ENCODE measurements at places on chromosomes 7 and 10.

GRCh38 chr10:96609510-96609909 lies 22.7 kb upstream of the TM9SF3 start:
- DNase-seq, result no peak

GRCh38 chr10:106897719-106898118 lies 266.8 kb downstream of the SORCS1 start:
- DNase-seq, result no peak

DNA sequence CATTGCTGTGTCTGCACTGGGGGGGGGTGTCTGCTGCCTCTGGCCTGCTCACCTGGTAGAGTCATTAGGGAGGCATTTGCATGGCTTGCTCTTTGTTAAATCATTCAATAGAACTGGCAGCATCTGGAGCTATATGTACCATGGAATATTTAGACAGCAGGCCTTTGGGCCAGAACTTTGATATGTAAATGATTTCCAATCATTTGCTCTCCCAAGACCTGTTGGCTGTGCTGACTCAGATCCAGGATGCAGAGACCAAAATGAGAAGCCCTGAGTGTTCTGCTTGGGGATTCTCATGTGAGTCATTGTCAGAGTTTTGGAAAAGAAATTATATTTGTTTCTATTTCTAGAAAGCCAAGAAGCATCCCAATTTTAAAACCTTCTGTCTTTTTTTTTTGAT lies 257.6 kb upstream of the IGFBP3 start:
- DNase-seq, result no peak

DNA sequence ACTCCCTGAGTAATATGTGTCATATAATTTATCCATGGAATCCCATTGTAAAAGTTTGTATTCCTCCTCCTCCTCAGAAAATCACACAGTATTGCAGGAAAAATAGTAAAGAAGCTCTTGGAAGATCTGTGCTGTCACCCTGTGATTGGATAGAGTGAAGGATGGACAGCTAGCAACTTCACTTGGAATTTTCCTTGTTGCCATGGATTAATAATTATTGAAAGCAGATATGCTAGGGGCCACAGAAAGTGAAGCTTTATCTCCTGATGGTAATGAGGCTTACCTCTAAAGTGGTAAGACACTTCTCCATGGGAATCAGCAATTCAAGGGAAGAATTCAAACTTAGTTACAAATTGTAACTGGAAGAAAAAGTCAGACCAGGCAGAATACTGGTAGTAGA lies 48.8 kb downstream of the PHYHIPL start:
- no peak for DNase-seq

DNA sequence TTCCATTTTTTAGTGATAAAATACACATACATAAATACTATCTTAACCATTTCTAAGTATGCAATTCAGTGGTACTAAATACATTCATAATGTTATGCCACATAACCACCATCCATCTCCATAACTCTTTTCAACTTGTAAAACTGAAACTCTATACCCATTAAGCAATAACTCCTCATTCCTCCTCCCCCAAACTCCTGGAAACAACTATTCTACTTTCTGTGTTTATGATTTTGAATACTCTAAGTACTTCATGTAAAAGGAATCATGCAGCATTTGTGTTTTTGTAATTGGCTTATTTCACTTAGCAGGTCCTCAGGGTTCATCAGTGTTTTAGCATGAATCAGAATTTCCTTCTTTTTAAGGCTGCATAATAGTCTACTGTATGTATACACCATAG lies 131.8 kb downstream of the TES start:
- DNase-seq, result no peak

- no peak for DNase-seq
Observed at GRCh38 chr10:70007116-70007820, 45.4 kb upstream of the MACROH2A2 start.

GRCh38 chr7:95525503-95525902 lies 39.8 kb downstream of the ASB4 start:
- no peak for DNase-seq

DNA sequence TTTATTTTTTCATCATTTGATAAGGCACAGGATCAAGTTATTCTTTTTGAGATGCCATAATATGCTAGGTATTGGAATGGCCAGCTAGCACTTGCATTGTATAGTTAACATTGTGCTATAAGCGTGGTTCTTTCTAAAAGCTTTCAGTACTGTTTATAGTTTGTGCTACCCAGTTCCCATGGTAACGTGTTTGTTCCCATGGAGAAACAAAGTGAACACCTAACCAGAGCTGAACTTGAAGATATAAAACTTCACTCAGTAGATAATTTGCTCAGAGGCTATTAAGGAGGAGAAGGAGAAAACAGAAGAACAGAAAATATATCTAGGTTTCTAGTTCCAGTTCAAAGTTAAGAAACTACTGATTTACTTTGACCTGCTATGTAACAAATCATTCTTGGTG lies 23.6 kb upstream of the ITGB8 start:
- no peak for DNase-seq

GRCh38 chr7:14156436-14156835 lies 167.0 kb upstream of the ETV1 start:
- DNase-seq, result no peak

DNA sequence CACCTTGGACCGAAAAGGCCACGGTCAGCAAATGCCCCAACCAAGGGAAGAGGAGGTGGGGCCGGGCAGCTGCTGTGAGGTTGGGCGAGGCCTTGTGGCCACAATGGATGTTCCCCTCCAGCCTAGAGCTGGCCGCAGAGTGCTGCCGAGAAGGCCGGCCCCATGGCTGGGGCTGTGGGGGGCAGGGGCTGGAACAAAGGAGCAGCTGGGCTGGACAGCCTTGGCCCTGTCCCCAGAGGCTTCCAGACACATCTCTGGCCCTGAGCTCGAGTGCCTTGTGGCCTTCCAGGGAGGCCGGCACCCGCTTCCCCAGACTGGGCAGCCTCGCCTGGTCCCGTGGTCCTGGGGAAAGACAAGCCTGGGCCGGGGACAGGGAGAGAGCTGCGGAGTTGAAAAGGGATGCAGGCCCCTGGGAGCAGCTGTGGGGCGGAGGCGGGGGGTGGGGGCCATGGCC lies 88.0 kb downstream of the PDGFA start:
- no peak for DNase-seq

DNA sequence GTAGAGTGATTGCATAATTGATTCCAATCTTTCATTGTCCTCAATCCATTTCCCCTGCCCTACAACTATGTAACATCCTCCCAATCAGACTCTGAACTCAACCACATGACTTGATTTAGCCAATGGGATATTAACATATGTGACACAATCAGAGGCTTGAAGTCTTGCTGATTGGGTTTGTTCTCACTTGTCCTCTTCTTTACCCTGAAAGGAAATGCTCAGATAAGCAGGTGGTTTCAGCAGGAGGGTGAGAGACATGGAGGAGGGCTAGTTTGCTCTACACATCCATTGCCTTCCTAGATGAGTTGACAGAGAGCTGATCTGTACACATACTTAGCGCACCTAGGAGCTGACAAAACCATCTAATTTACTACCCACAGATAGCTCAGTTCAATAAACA lies 669.4 kb downstream of the NRG3 start:
- no peak for DNase-seq

DNA sequence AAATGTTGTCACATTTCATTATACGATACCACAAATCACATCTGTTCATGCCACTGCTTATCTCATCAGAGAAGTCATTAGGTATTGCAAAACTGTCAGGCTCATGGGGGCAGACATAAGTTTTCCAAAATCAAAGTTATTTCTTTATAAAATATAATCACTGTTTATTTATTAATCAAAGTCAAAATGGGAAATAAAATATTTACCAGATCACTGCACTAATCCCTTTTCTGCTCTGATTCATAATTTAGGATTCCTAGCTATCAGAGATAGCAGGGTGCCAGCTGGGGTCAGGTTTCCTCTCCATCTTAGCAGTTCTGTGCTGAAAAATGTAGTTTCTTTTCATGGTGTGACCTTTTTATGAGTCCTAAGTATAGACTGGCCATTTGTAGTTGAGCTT lies 117.7 kb upstream of the LANCL2 start:
- DNase-seq, result no peak

DNA sequence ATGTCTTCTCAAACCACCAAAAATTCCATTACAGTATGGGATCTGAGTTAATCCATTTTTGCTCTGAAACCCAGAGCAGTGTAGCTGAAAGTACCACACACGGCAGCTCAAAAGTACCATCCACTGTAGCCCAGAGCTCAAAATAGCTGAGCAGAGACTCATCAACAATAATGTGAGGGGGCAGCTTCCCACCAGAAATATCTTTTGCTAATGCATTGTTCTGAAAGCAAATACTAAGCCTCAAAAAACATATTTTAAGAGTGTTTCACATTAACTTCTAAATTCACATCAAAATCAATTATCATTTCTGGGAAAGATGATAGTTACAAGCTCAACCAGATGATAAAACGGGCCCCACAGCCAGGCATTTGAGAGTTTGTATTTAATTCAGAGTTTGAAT lies 73.7 kb downstream of the ABLIM1 start:
- no peak for DNase-seq

DNA sequence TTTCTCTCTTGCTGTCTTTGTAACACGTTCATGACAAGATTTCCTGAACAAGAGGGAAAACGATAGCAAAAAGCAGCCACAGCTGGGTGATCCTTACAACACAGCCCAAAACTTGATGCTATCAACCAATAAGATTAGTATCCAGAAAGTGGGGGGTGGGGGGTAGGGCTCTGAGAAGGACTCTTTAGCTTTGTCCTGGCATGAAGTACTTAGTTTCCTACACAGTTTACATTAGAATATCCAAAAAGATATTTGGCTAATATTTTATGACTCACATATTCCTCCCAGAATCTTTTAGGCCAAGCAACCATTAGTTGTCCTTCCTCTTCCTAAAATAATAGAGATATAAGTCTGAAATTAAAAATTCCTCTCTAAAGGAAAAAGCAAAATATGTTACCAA lies 22.9 kb upstream of the LRRC17 start:
- no peak for DNase-seq

- no peak for DNase-seq
Observed at GRCh38 chr7:9231630-9232121, 798.3 kb downstream of the NXPH1 start.

- no peak for DNase-seq
Observed at GRCh38 chr7:26912933-26913536, 48.6 kb upstream of the SKAP2 start.

DNA sequence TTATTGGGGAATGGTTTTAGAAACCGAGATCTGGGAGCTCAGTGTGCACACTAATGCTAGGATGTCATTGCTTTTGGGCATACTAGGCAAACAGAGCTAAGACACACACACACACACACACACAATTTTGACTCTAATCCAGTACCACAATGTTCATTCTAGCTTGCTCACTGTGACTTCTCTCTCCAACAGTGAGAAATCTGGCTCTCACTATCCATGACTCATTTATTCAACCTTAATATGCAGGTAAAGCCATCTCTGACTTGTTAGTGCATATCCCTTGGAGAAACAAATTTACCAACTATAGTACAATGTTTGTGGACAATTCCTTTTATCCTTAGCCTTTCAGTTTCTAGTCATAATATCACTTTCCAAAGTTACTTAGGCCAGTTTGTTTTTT lies 5.9 kb upstream of the BMS1 start:
- no peak for DNase-seq

DNA sequence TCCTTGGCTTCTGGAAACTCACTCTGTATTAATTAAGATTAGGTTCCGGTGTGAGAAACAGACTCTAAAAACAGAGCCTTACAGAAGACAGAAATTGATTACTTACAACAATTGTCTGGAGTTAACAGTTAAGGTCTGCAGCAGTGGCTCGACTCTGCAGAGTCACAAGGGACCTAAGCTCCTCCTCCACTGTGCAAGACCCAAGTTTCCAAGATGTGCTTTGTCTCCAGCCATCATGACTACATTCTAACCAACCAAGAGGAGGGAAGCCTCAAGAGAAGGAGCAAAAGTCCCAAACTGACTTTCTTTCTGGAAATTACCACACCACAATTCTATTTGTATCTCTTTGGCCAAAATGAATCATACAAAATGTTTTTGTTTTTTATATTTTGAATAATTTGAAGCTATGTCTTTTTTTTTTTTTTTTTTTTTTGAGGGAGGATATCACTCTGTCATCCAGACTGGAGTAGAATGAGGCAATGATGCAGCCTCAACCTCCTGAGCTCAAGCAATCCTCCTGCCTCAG lies 14.2 kb upstream of the ODAD2 start:
- no peak for DNase-seq

- no peak for DNase-seq
Observed at GRCh38 chr10:11282156-11282555, 264.5 kb downstream of the CELF2 start.

- no peak for DNase-seq
Observed at GRCh38 chr7:101294832-101295121, 26.8 kb downstream of the IFT22 start.

DNA sequence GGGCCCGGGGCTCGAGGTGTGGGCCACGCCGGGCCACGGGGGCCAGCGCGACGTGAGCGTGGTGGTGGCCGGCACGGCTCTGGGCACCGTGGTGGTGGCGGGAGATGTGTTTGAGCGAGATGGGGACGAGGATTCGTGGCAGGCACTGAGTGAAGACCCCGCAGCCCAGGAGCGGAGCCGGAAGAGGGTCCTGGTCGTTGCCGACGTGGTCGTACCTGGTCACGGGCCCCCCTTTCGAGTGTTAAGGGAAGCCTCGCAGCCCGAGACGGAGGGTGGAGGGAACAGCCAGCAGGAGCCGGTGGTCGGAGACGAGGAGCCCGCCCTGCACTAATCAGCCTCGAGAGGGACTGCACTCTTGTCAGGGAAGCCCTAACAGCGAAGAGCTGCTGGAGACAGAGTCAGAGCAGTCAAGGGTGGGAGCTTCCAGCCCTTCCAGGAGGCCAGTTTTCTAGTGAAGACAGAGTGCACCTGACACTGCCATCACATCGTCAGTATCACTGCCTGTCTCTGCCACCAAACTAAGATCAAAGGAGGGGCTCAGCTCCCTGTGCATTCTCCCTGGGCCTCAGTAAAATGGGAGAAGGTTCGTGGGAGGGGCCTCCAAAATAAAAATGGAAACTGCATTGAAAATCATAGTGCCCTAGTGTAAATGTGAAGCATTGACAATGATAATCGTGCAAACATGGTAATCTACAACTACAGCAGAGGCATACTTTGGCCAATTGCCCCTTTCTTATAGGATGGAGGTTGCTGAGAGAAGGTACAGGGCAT lies 1.3 kb downstream of the MBLAC1 start:
- no peak for DNase-seq

GRCh38 chr10:69751214-69751613 lies 50.5 kb upstream of the COL13A1 start:
- DNase-seq, result no peak

- DNase-seq, result no peak
Observed at GRCh38 chr7:131552053-131552452, 4.4 kb downstream of the PODXL start.

DNA sequence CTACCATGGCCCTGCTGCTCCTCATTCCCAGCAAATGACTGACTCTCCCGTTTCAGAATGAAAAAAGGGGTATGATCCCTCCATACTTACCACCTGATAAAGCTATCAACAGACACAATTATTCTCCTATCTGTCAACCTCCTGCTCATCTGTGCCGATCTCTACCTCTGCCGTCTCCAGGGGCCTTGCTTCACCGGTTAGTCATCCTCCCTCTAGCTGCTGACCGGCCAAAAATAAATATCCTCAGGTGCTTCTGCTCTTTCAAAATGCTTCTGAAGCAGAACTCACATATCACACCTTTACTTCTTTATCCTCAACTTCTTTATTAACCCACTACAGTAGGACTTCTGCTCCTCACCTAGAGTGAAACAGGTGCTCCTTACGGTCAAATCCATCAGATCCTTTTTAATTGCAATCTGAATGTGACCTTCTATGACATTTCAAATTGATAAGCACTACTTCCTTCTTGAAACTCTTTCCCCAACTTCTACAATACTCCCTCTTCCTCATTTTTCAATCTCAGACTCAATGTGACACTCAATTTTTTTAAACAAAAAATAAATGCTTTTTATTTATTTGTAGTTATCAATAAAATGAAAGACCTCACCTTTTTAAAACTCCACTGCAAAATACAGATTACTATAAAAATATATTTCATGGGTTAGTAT lies 63.2 kb downstream of the LMBR1 start:
- DNase-seq, result no peak
